ENCODE measurements at places on chromosomes 5 and 9.

DNA sequence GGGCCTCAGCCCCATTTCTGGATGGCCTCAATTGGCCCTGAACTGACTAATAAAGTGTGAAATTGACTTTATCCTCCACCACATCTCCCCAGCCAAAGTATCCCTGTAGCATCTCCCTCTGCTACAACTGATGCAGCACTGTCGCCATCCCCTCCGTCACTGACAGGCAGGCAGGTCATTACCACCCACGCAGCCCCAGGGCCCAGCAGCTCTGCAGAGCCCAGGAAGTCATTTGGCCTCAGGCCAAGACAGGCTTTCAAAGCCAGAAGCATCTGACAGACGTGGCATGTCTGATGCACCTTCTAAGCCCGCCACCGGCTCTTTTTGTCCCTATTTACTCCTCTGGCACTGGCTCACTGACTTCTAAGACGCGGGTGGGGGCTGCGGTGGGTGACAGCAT is 65.3 kb downstream of the ARHGEF37 start:
- DNase-seq = no peak

DNA sequence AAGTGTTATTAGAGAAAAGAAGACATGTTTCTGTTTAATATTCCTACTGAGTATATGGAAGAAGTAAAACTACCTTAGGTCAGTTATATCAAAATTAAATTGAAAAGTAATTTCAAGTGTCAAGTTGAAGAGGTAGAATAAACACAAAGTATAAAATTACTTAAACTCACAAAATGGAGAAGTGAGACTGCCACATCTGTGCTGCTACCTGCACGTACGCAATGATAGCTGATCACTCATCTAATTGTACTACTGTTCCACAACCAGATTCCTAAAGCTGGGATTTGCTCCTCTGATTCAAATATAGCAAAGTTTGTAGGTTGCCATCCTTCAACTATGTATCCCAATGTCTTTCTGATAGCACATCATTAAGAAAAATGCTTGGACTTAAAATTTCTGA is 24.8 kb downstream of the EQTN start:
- no peak for DNase-seq

DNA sequence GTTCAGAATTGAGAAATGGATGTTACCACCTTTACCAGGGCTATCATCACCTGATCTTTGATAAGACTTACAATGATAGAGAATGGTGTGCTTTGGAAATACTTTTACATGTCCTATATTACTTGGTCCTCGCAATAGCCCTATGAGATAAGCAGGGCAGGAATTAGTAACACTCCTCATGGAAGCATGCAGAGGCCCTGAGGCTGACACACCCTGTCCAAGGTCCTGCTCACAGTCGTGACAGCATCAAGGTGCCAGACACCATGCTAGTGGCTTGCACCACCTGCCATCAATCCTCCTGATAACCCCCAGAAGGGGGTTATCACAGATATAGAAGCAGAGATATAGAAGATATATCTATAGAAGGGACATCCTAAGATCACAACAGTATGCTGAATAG is 216.8 kb upstream of the TBC1D2 start:
- DNase-seq = no peak

DNA sequence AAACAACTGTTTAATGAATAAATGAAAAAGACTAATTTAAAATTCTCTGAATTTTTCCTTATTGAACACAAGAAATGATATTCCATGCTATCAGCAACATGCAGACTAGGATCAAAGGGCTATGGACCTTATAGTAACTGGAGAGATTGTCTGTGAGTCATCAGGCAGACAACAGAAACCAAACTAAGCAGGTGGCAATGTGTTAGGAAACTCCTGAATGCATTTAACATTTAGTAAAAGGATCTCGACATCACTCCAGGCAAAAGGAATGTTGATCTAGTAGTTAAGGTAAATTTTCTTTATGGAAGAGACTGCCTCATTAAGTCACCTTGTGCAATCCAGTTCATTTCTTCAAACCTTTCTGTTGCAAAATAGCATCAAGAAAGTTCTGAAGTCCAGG is 58.4 kb downstream of the ARL15 start:
- DNase-seq = no peak

DNA sequence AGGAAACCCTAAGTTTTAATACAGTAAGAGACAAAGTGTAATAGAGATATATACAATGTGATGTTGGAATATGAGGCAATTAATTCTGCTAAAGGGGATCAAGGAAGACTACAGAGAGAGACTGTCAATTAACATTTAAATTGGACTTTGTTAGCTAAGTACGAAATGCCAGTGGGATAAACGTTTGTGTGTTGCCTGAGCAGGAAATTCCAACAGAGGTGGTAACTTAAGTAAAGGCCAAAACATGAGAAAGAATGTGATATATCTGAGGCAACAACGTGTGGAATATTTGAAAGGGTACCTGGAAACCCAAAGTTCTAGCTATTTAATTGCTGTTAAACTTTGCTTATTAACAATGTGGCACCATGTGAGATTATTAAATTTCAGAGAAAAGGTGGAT is 1666.9 kb upstream of the WWC1 start:
- DNase-seq = no peak

- no peak for DNase-seq
These were observed 152.4 kb downstream of the NSG2 start for GRCh38 chr5:174197929-174198328.

All from HS-27A (cell line).